ENCODE measurements at places on chromosomes 6 and 20.

GRCh38 chr6:151229401-151230276, 10.1 kb upstream of the AKAP12 start:
- no peak for DNase-seq

DNA sequence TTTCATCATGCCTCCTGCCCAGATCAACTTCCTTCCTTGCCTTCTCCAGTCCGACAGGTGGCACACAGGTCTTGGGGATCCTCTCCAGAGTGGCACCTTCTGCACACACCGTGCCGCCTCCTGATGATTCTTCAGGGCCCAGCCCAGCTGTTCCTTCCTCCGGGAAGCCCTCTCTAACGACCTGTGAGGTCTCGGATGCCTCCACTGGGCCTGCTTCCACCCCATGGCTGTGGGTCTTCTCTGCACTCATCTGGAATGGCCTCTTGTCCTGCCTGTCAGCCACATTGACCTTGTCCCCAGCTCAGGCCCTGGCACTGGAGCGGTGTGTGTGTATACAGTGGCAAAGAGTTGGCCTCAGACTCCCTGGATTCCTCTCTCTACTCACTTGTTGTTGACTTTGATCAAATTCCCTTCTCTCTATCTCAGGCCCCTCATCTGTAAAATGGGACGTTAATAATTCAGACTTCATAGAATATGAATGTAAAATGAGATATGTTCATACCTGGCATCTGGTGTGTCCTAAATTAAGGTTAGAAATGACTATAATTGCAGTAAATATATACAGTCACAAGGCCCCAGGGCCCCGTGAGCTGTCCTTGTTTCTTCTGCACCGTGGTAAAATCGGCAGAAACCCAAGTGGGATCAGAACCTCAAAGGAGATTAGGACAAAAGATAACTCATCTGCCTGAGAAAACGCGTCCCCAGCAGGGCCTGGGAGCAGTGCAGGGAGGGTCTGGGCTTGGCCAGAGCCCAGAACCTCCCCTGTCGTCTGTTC, 1.5 kb downstream of the FAM210B start:
- no peak for DNase-seq

DNA sequence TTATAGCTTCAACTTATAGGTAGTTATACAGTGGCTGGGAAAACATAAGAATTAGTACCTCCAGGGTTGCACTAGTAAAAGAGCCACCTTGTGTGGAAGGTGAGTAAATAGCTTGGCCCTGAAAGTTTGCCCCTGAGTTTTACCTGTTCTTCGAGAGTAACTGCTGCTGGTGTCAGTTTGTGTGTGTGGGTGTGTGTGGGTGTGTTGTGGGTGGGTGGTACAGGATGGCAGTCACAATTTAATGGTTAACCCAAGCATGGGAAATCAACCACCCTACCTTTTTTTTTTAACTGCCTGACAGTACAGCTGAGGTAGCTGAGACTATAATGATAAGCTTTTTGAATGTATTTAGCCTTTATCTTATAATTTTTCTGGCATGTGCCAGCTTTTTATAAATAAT, 137.3 kb downstream of the STXBP5 start:
- no peak for DNase-seq

- no peak for DNase-seq
These were observed 5.3 kb downstream of the C6orf15 start for GRCh38 chr6:31107052-31107451.

GRCh38 chr6:115055579-115055978, 712.8 kb upstream of the HS3ST5 start:
- DNase-seq = no peak

DNA sequence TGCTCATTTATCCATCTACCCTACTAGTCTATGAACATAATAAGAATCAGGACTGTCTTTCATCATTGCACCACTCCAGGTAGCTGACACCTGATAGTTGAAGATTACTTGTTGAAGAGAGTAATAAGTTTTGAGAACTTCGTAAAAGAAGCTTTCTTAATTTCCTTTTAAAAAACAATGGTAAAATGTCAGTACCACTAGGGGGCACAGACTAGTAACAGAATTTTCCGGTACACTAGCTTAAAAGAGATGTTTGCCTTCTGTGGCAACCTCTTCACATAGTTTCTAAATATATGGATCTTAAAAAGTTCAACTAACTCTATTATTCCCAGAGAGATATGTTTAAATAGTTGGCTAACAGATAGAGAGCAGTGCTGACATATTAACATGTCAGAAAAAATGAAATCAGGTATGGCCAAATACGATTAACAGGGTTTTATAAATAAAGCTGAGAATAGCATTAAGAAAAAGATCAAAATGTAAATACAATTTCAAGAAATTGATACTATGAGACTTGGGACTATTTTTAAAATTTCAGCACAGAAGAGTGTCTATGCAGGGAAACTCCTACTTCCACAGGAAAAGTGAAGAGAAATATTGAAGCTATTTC, 5.4 kb upstream of the KCNQ5 start:
- no peak for DNase-seq

Data from cortex of kidney (tissue), 1 donor.